Large intestine (tissue), 12 donors: ENCODE measurements at places on chromosomes 6 and 20. TPM values are rescaled to one million over a fixed set of nuclear protein-coding genes. Genes with fewer than 3 reads are reported as not detected.

ZBTB2 gene
- 16.0 TPM for polyA plus RNA-seq

HSPA1L gene
- polyA plus RNA-seq, result 2.8 TPM

ADGRB3 gene
- polyA plus RNA-seq, result 8.3 TPM

- no peaks in the 10 kb centered on the region for H3K4me1 ChIP-seq
- no peak for DNase-seq
- H3K27me3 ChIP-seq, result peaks cover 16% of the 10 kb centered on the region
Observed at GRCh38 chr6:29730575-29731126, 7.4 kb downstream of the HLA-F start.

DNA sequence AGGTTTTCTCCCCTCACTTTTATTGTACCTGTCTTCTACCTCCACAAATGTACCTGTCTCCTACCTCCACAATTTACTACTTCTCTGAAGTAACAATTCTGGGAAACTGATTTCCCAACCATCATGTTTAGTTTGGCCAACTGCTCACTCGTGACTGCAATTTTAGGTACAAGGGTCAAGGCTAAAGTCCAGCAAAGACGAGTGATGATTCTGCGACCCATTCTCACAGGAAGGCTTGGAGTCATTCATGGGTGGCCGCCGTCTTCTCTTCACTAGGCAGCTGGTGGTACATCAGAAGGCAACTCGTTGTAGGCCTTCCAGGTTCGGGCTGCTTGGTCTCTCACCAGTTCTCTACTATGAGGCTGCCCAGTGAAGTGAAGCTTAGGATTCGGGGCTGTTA lies 483.8 kb upstream of the JARID2 start:
- no peak overlapping the region for H3K4me3 ChIP-seq
- peaks cover 41% of the 10 kb centered on the region for H3K4me1 ChIP-seq
- H3K36me3 ChIP-seq, result no peaks in the 10 kb centered on the region
- peak; percentile 77 for DNase-seq
- peak overlapping the region; percentile 58 for H3K27ac ChIP-seq

DNA sequence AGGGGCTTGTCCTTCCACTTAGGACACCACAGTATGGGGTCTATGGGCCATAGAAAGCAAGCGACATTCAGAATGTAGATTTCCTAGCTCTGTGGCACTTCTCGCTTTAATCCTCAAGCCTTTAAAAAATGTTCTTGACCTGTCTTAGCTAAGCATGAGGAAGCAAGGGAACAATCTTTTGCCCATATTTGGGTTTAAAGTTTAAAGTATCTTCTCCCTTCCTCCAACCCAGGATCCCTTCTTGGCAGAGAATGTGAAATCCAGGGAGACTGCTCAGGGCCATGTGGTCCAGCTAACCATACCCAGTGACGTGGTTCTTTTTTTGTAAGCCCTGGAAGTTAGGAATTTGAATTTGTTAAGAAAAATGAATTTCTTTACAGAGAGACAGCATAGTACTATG lies 289.9 kb downstream of the BTBD9 start:
- no peaks in the 10 kb centered on the region for H3K4me1 ChIP-seq
- peak; percentile 16 for DNase-seq
- H3K36me3 ChIP-seq, result no peaks in the 10 kb centered on the region
- no peak overlapping the region for H3K4me3 ChIP-seq
- no peaks in the 10 kb centered on the region for H3K27me3 ChIP-seq
- H3K27ac ChIP-seq, result no peak overlapping the region

DNA sequence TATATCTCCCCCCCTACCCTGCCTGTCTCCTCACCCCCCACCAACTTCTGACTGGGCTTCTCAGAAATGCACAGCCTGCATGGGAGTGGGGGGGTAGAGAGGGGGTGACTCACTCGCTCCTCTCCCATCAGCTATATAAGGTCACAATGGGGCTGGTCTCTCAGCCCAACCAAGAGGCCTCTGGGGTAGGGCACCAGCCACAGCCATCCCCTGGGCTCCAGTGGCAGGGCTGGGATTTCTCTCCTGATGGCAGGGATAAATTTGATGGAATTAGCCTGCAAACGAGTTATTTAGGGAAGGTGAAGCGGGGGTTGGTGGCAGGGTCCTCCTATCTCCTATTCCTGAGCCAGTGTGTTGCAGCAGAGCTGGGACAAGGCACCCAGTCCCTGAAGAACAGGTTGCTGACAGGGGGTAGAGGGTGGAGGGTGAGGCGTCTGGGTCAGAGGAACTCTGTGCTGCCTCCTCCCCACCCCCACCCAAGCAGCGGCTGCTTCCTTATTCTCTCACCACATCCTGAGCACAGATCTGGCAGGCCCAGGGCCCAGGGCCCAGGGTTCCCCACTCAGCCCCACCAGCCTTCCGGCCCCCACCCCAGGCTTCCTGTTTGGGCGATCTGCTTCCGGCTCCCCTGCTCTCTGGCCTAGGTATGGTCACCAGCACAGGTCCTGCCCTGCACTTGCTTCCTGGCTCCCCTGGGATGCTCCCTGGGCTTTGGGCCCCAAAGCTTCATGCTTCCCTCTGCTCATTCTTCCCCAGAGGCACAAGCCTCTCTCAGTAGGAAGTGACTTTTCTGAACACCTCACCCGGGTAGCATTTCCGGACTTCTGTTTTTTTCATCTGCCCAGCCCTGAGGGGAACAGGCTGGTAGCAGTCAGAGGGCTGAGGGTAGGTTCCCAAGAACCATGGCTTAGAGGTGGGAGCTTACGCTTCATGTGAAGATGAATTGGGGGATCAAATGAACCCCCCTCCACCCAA lies 4.0 kb downstream of the PPP1R18 start:
- H3K27me3 ChIP-seq, result peaks cover 5% of the 10 kb centered on the region
- peak overlapping the region; percentile 71 for H3K27ac ChIP-seq
- peaks cover 18% of the 10 kb centered on the region for H3K4me1 ChIP-seq

DNA sequence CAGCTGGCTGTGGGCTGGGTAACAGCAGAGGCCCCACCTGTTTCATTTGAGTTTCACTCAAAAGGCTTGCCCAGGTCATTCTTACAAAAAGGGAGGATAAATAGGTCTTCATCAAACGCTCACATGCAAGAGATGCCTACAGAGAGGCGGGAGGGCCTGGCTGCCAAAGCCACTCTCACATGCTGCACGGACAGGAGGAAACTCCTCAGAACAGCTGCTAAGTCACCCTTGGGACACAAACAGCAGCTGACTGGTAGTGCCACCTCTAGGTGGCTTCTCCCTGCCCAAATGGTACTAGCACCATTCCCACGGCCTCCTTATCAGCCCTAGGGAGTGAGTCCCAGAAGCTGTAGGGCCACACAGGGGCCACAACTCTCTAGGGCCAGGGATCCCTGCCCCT lies 23.8 kb downstream of the SLC22A23 start:
- H3K36me3 ChIP-seq, result peaks cover 15% of the 10 kb centered on the region
- H3K27ac ChIP-seq, result no peak overlapping the region
- no peaks in the 10 kb centered on the region for H3K27me3 ChIP-seq
- peaks cover 3% of the 10 kb centered on the region for H3K4me1 ChIP-seq
- DNase-seq, result no peak
- H3K4me3 ChIP-seq, result no peak overlapping the region
